ENCODE measurements at places on chromosomes 16 and 17.
A peak's percentile ranks its signal among the peaks of the same experiment; 100 is the strongest.

DNA sequence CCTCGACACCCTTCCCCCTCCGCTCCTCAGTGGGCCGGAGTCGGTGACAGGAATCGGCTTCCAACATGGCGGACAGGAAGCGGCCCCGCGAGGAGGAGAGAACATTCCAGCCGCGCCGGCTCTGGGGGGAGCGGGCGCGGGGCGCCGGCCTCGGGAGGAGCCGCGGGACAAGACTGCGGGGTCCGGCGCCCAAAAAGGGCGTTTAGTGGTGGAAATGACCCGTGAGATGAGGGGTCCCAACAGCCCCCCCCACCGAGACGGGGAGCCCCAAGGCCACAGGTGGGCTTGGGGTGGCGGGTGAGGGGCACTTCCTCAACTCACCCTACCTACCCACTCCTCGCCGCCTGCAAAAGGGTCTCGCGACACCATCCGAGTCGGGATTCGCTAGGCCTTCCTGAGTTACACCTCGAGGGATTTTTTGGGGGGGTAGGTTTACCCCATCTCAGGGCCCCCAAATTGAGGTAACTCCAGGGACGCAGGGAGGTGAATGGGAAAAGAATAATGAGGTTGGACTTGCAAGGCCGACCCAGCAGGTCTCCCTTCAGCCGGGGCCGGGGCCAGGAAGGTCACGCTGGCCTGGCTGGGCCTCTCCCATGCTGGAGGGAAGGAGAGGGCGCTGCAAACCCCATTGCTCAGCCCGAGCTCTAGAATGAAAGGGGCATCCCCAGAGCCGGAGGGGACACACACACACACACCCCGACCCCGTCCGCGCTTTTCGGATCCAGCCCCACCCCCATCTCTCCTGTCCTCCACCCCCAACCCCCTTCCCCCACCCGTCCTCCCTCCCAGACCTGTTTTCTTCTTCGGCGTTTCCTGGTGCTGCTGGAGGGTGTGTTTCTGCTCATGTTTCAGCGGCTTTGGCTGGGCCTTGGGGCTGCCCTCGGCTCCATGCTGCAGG lies 707 bp downstream of the NUFIP2 start:
- peak; percentile 29 for DNase-seq

GRCh38 chr17:7352910-7353635 lies 1.1 kb downstream of the KCTD11 start:
- no peak for DNase-seq

DNA sequence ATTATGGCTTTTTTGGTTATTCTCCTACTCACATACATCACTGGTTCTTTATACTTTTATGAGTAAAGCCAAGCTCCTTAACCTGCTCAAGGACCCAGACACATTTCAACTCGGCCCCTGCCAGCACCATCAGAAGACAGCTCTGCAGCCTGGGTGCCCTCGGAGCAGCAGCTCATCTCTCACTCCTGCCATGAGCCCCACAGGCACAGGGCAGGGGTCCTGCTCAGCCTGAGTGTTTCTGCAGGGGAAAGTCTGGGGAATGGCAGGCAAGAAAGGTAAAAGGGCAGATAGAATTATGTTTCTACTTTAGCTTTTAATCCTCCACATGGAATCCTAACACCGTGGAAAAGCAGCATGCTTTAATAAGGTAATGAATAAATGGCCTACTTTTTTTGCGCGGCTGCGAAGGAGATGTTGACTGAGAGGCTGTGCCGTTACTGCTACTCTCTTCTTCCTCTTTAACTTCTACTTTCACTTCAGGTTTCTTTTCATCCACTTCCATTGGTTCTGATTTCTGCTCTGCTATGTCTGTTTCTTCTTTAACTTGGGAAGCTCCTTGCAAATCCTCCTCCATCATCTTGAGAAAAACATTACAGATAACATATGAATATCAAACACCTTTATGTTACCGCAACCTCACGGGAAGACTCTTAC lies 50.1 kb upstream of the TRAP1 start:
- DNase-seq = no peak

DNA sequence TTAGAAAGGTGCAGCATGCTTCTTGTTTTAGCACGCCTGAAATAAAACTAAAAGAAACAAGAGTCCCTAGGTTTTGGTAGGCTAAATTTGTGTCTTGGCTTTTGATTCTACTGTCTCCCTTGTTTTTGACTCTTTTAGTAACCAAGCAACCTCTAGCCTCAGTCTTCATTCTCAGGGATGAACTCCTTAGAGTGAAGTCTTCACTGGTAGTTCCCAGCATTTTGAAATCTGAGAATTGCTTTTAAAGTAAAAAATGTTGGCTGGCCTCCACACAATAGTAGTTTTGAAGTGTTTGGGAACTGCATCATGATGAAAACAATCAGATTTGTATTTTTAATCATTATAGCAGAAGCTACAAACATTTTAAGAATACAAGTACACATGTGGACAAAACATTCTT lies 6.1 kb upstream of the CDR2 start:
- DNase-seq = no peak

- no peak for DNase-seq
Observed at GRCh38 chr16:1042866-1043265, 29.7 kb upstream of the SSTR5 start.
